ENCODE measurements at places on chromosomes 4 and X.

GRCh38 chr4:137536789-137537561 is 4.7 kb upstream of the PCDH18 start:
- no peak for ATAC-seq

DNA sequence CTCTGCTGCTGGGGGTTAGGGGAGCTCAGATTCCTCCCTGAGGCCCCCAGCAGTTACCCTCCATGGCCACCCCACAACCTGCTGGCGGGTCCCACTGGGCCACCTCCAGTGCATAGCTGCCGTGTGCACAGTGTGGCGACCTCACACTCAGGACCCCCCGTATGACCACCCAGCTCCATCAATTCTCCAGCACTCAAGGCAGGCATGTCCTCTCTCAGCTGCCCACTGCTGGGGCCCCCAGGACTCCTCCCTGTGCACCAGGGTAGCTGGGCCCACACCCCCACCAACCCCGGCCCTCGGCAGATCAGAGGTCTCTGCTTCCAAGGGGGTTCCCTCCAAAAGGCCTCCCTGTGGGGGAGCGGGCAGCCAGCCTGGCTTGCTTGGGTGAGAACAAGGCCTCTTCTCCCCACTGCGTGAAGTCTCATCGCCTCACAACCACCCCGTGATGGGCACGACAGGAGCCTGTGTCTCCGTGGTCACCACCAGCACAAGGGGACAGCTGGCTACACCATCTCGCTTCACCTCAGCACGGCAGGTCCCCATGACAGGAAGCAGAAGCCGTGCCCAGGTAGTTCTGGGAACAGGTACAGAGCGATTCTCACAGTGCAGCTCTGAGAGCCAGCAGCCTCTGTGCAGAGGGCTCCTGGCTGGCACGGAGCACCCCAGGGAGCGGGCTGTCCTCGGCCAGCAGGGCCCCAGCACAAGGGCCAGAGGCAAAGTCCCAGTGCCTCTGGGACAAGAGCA is 4.6 kb upstream of the HAUS3 start:
- ATAC-seq: no peak

- no peak for ATAC-seq
Observed at GRCh38 chrX:20267607-20267930, 860 bp upstream of the RPS6KA3 start.

GRCh38 chr4:79258614-79259176 is 67.2 kb downstream of the NAA11 start:
- no peak for ATAC-seq

- ATAC-seq: no peak
Observed at GRCh38 chrX:124940531-124940930, 379.1 kb upstream of the TEX13C start.

- no peak for ATAC-seq
Observed at GRCh38 chr4:174631901-174632758, 109.8 kb upstream of the HPGD start.
